Stimulated activated CD8-positive, alpha-beta memory T cell treated with anti-CD3 and anti-CD28 coated beads, Interleukin-7, amount 100 ng/mL, for 1 hour (primary cell): ENCODE measurements at places on chromosomes 1 and 21.

GRCh38 chr1:239550178-239550577 is 163.8 kb downstream of the CHRM3 start:
- DNase-seq, result no peak

- no peak for DNase-seq
These were observed 314.3 kb downstream of the CHRM3 start for GRCh38 chr1:239700667-239701066.

DNA sequence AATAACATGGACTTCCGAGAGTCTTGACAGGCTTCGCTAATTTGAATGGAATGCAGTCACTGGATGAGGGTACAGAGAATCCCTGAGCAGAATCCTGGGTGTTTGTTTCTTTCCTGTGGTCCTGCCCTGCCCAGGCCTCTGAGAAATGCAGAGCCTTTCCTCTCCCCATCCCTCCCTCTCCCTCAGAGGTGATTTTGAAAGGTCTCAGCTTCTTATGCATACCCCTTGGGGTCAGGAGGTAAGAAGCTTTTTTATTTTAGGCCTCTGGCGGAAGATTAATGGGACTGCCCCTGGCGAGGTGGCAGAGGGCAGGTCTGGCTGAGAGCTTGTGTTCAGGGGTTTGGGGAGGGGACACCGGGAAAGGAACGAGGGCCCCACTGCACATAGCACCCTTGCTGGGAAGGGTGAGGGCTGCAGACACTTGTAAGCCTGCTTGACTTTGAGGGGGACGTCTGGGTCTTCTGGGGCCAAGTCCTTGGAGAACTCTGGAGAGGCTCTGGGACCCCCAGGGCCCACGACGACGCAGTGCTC is 116.5 kb upstream of the SLC45A1 start:
- DNase-seq, result no peak

GRCh38 chr1:246782120-246782900 is 58.1 kb downstream of the SCCPDH start:
- no peak for DNase-seq

DNA sequence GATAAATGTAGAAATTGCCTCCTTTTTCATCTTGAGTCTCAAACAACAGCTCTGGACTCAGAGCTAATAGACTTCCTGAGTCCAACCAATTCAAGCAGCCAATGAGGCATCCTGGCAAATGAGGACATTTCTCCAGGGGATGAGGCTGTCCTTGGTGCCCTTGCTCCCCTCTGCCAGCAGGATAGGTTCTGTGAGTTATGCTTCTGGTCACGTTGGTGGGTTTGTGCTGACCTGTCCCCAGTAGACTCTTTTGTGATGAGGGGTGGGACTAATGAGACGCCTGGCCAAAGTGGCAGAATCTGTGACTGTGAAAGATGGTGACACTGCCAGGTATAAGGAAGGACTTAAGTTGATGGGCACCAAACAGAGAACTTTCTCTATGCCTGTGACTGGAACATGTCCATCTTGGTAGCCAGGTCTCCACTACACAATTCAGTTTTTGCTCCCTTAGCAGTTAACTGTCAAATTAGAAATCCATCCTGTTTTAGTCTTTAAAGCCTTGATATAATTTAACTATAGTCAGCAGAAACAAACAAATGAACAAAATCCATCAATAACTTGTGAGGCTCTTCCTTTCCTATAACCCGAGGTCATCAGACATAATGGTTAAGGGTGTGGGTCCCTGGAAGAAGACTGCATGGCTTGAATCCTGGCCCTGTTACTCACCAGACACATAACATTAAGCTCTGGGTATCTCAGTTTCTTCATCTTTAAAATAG is 35.7 kb upstream of the THEM4 start:
- DNase-seq, result no peak

- DNase-seq, result no peak
These were observed 26.9 kb upstream of the EPB41 start for GRCh38 chr1:28887419-28887834.

GRCh38 chr21:39610703-39611102 is 2.0 kb upstream of the B3GALT5 start:
- no peak for DNase-seq

GRCh38 chr1:181984006-181984405 is 77.5 kb downstream of the ZNF648 start:
- no peak for DNase-seq
